AG04450 (cell line): ENCODE measurements at places on chromosomes 6 and 20.

- no peak for DNase-seq
These were observed 147.5 kb downstream of the ERMARD start for GRCh38 chr6:169898788-169899480.

GRCh38 chr6:144302701-144303372 is 17.7 kb downstream of the UTRN start:
- DNase-seq: no peak

- no peak for DNase-seq
These were observed 6.9 kb downstream of the PTK7 start for GRCh38 chr6:43082806-43083655.

GRCh38 chr6:33683051-33683571 is 28.4 kb downstream of the UQCC2 start:
- no peak for DNase-seq

DNA sequence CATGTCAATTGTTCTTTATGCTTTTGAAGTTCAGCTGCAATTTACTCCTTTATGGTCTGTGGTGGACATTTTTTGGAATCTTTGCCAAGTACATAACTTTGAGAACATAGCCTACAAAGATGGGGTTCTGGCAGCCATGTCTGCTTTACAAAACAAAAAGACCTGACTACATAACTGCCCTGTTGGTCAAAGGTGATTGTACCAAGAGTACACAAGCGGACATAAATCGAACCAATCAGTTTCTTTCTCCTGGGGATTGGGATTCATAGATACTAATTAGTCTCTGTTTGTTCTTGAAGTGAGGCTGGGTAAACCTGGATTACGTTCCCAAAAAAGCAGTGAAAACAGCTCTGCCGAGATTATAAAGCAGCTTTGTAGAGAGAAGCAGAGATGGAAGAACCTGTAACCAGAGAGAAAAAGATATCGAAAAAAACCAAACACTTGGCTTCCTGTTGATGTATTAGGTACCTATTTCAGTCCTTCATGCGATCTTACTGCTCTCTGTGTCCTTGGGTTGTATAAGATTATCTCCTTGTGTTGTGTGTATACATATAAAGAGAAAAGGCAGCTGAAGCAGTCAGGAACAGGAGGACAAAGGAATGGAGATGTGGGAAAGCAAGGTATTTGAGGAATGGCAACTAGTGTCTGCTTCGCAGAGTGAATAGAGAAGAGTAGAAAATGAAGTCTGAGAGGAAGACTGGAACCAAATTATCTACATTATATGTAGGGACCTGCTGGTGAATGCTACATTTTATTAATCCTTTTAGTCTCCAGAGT is 2.7 kb upstream of the ZFAND3 start:
- no peak for DNase-seq

- no peak for DNase-seq
These were observed 19.1 kb downstream of the SYNJ2 start for GRCh38 chr6:158000530-158001307.

GRCh38 chr6:160952633-160953281 is 38.8 kb upstream of the MAP3K4 start:
- no peak for DNase-seq

DNA sequence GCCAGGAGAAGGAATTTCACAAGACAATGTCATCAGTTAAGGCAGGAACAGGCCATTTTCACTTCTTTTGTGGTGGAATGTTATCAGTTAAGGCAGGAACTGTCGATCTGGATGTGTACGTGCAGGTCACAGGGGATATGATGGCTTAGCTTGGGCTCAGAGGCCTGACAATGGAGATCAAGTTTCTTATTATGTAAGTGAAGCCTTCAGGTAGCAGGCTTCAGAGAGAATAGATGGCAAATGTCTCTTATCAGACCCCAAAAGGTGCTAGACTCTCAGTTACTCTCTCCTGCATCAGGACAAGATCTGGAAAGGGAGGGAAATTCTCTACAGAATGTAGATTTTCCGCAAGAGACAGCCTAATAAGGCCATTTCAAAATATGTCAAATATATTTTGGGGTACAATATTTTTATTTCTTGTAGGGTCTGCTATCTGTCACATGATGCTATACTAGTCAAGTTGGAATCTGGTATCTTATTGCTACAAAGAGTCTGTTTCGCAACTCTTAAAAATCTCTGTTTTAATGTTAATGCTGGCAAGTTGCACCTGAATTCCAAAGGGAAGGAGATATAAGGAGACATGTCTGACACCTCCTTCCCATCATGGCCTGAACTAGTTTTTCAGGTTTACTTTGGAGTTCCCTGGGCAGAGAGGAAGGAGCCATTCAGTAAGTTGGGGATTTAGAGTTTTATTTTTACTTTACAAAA is 48.8 kb downstream of the TRDN start:
- DNase-seq: no peak
